Activated CD8-positive, alpha-beta T cell treated with anti-CD3 and anti-CD28 coated beads for 36 hours (primary cell): ENCODE measurements at places on chromosomes 13 and 19.

DNA sequence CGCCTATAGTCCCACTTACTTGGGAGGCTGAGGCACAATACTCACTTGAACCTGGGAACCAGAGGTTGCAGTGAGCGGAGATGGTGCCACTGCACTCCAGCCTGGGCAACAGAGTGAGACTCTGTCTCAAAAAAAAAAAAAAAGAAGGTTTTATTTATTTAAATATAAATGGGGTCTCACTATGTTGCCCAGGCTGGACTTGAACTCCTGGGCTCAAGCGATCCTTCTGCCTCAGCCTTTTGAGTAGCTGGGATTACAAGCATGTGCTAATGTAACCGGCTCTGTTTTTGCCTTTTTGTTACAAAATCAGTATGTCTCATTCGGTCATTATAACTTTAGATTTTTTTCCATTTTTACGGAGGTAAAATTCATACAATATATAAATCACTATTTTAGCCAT is 24.2 kb downstream of the FBXO27 start:
- no peak for DNase-seq

- no peak for DNase-seq
Observed at GRCh38 chr13:25232937-25233515, 54.3 kb downstream of the MTMR6 start.

DNA sequence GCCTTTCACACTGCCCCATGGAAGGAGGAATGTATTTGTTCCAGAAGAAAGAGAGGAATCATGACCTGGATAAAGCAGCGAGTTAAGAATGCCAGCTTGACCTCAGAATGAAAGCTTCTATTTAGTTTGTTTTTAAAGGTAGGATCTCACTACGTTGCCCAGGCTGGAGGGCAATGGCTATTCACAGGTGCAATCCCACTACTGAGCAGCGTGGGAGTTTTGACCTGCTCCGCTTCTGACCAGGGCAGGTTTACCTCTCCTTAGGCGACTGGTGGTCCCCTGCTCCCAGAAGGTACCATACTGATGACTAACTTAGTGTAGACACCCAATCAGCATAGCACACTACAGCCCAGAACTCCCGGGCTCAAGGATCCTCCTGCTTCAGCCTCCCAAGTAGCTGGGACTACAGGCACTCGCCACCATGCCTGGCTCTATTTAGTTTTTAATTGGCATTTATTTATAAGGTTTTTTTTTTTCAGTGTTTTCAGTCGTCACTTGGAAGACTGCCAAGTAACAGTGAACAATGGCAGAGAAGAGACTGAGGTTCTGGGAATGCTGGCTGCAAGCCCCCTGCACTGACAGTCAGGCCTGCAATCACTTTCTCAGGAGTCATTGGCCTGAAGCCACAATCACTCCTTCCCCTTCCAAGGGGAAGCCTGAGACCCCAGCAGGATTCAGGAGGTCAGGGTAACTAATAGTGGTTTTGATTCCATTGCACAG is 73.1 kb downstream of the EPS15L1 start:
- DNase-seq = no peak

GRCh38 chr13:31274390-31274789 is 74.6 kb downstream of the B3GLCT start:
- no peak for DNase-seq

DNA sequence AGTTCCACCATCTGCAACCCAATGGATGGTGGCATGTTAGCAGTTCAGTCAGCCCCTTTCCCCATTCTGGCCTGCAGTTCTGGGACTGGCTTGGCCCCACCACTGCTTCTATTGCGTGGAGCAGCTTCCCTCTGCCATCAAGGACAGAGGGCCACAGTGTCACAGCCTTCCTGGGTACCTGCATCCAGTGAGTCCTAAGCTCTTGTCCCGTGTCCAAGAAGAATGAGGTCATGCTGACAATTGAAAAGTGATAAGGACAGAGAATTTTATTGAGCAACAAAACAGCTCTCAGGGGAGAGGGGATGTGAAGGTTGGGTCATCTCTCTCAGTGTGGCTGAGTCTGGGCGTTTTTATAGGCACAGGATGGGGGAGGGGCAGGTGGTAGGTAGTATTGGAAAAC is 33.5 kb upstream of the SIN3B start:
- DNase-seq = no peak

- no peak for DNase-seq
Observed at GRCh38 chr13:27419328-27419727, 5.1 kb upstream of the GTF3A start.

- peak; percentile 81 for DNase-seq
Observed at GRCh38 chr13:21675095-21675991, 4.5 kb downstream of the FGF9 start.

GRCh38 chr13:43879755-43880181 is at the start of gene LACC1:
Gene LACC1 (plus strand): TSS chr13:43879904. CDS start chr13:43880986, 1,082 bp downstream.
- DNase-seq = no peak

DNA sequence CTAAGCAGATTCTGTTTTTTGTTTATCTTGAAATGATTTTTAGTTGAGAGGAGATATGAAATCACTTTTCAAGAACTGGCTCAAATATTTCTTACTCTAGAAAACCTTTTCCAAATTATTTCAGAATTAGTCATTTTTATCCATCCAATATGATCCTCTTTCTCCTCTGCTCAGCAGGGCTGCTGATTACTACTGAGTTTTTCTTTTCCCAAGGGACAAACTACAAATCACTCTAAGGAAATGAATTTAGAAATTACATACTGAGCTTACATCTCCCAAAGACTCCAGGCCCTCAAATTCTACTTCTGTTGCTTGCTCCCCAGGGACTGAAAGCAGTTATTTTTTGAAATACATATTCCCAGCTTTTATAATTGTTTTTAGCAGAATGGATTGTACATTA is 87.4 kb upstream of the UFM1 start:
- no peak for DNase-seq

GRCh38 chr13:51937320-51938290 is 73.6 kb downstream of the ATP7B start:
- no peak for DNase-seq

- DNase-seq = no peak
Observed at GRCh38 chr13:39685652-39686051, 30.2 kb downstream of the COG6 start.

DNA sequence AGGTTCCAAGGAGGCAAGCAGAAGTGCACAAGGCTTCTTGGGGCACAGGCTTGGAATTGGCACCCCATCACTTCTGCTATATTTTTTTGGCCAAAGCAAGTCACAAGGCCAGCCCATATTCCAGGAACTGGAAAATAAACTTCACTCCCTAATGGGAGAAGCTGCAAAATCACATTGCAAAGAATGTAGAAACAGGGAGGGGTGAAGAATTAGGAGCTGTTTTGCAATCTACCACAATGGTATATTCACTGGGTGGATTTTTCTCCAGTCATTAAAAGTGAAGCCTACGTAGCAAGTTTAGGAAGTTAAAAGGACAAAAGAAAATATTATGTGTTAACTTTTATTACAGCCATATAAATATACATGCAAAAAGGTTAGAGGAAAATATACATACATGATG is 464.8 kb downstream of the COG6 start:
- no peak for DNase-seq

GRCh38 chr13:51532736-51533197 is 51.5 kb upstream of the WDFY2 start:
- no peak for DNase-seq

DNA sequence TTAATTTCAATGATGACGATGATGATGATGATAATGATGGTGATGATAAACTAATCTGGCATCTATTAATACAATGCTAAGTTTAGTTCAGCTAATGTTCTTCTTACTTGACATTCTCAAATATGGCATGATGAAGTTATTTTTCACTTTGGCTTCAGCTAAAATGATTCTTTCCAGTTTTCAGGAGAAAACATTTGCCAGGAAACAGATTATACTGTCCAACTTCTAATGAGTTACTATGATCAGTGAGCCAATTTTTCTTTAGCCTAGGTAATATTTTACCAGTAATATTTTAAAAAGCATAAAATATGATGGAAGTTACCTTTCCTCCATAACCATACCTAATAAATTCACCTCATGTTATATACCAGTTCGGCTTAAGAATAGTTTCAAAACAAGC is 245.7 kb upstream of the CSNK1A1L start:
- DNase-seq = no peak

GRCh38 chr13:101499406-101499805 is 46.9 kb downstream of the ITGBL1 start:
- no peak for DNase-seq

DNA sequence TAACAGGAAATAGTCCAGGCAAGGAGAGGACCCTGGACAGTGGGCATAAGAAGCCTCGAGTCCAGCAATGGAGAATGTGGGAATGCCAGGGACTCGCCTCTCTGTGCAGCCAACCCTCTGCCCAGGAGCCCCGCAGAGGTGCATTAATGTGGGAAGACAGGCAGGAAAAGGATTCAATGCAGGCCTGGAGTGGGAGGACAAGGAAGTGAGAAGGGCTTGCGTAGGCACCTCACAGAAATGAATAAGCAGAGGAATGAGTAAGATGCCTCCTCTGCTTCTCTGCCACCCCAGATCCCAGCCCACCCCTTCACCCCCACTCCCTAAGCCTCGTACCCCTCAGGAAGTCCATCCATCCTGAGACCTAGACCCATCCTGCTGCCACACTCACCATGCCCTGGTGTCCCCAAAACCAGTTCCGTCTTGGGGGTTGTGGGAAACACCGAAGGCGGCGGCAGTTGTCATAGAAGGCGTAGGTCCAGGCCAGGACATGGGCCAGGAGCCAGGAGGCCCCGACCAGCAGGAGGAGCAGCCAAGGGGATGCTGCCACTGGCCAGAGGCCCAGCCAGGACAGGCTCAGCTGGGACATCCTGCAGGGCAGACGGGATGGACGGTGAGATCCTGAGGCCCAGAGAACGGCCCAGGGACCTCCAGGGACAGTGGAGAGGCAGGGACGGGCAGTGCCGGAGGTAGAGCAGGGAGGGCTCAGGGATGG is 692 bp downstream of the CYP4F2 start:
- no peak for DNase-seq

DNA sequence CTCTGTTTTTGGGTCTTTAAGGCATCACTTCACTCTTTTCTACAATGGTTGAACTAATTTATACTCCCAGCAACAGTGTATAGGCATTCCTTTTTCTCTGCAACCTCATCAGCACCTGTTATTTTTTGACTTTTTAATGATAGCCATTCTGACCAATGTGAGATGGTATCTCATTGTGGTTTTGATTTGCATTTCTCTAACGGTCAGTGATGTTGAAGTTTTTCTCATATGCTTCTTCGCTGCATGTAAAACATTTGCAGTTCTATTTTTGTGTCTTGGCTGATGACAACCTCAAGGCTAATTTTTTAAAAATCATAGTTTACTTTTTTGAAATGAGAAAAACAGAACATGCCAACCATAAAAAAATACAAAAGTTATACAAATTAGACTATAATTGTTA is 258.2 kb upstream of the EDNRB start:
- no peak for DNase-seq

- DNase-seq = no peak
Observed at GRCh38 chr13:61900033-61900432, 484.4 kb upstream of the PCDH20 start.

GRCh38 chr13:71079638-71080037 is 787.4 kb downstream of the DACH1 start:
- no peak for DNase-seq

DNA sequence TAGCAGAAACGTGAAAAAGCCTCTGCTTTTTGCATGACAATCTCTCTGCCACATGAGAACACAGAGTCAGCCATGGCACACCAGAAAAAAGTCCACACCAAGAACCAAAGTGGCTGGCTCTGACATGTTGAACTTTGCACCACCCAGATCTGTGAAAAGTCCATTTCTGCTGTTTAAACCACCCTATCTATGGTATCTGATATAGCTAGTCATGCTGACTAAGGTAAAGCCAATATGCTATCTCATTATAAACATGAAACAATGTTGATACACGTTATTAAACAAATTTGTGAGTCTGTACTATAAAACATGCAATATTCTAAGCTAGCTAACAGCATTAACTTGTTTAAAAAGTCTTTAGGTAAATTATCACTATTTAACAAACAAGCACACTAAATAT is 21.0 kb upstream of the ZNF432 start:
- DNase-seq = no peak

- peak; percentile 73 for DNase-seq
Observed at GRCh38 chr13:110644892-110645521, 29.7 kb downstream of the NAXD start.

DNA sequence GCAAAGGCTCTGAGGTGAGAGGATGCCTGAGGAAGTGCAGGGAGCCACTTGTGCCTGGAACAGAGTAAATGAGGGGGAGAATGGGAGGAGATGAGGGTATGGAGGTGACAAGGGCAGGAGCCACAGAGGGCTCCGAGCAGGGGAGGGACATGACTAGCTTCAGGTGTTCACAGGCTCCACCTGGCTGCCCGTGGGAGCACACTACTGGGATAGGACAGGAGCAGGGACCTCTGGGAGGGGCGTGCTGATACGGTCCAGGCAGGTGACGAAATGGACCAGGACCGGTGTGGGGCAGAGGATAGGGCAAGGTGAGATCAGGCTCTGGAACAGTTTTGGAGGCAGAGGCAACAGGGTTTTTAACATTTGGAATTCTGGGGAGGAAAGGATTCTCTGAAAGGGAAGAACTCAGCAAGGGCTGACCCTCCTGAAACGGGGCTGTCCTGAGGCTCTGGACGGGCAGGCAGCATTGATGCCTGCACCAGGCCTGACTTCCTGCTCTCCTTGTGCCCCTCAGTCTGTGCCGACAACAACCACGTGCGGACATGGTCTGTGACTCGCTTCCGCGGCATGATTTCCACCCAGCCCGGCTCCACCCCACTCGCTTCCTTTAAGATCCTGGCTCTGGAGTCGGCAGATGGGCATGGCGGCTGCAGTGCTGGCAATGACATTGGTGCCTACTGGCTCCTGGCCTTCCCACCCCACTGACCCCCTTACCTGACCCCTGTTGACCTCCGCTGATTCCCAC is 11.6 kb downstream of the SHKBP1 start:
- no peak for DNase-seq

GRCh38 chr13:110008816-110009215 is 222.4 kb upstream of the IRS2 start:
- DNase-seq = no peak

DNA sequence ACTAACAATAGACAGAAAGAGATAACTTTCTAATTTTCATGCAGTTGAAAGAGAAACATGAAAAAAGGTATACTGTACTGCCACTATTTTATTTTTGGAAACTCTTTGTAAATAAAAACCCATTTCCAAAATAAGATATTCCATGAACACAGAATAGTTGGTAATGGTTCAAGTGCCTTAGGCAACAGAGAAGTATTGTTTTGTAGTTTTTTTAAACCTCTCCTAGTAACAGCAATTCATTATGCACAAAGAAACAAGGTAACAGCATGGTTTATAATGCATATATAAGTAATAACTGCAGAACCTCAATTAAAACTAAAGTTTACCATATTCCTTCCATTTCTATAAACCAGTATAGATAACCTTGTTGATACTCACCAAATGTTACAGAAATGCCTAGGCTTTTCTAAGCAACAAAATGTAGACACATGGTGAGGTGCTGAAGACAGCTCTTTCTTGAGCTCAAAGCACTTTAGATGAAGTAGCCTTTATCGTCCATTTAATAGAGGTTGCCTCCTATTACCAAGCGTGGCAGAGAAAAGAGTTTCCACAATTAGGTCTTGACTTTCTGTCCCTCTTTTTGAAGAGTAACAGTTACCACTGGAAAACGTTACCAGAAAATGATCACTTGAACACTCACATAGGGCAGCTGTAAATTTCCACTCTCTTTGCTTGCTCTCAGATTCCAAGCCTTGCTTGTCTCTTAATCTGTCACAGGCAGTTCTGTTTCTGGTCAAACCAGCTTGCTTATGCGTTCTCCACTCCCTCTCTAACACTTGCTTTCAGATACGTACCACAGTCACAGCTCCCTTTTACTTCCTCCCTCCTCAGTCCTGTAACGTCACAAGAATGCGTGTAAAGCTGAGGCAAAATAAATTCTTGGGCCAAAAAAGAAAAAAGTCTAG is 42.9 kb downstream of the CAB39L start:
- no peak for DNase-seq
